ENCODE measurements at places on chromosomes 2 and 18.

- no peak for DNase-seq
Measured at GRCh38 chr2:163970058-163970813, 234.4 kb upstream of the FIGN start.

- DNase-seq: no peak
Measured at GRCh38 chr18:79644666-79645057, 34.9 kb upstream of the CTDP1 start.

DNA sequence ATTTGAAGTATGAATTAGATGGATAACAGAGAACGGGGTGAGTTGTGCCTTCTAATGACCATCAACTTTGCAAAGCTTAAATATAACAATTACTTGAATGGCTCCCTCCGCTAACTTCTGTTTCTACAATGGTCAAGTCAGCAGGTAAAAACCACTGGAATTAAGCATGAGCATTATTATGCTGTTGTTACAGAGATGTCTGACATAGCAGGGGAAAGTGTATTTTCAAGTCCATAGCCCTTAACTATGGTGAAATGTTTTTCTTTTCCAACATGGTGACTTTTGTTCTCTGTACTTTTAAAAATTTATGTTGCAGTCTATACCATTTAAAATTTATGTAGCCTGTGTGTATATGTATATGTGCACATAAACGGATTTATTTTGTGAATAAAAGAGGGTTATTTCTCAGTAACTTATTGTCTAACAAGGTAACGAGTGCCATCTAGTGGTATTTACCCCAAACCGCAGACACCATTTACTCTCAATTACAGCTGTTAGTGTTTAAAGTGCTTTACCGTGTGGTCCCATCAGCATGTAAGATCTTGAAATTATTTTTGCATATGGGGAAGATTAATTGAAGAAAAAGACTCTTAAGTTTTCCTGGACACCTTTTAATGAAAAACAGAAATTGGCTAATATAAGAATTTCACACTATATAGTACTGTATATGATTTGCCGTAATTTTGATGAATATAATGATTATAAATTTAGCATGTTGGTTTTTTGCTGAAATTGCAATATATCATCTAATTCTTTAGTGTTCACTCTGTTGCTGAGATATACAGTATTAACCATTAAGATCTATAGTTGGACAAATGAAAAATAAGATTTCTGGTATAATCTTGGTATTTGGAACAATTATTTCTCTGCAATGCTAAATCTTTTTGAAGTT is 78.2 kb downstream of the UBE2E3 start:
- no peak for DNase-seq

GRCh38 chr2:29372185-29372584 is 257.0 kb downstream of the CLIP4 start:
- no peak for DNase-seq

DNA sequence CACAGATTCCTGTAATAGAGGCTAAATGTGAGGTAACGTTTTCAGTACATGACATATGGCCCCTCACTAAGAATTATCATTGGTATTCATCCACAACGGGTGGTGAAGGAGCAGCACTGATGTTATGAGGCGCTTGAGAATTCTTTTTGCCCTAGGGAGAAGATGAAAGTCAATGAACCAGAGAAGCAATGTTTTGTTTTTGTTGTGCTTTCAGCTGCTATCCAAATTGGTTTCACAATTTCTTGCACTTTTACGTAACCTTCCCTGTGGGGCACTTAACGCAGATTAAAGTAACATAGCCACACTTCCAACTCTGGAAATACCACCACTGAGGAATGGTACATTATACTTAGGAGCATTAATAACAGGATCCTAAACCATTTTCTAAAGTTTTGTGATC is 13.3 kb upstream of the CCDC85A start:
- no peak for DNase-seq

- DNase-seq: no peak
Measured at GRCh38 chr18:25187521-25188192, 164.3 kb downstream of the ZNF521 start.

DNA sequence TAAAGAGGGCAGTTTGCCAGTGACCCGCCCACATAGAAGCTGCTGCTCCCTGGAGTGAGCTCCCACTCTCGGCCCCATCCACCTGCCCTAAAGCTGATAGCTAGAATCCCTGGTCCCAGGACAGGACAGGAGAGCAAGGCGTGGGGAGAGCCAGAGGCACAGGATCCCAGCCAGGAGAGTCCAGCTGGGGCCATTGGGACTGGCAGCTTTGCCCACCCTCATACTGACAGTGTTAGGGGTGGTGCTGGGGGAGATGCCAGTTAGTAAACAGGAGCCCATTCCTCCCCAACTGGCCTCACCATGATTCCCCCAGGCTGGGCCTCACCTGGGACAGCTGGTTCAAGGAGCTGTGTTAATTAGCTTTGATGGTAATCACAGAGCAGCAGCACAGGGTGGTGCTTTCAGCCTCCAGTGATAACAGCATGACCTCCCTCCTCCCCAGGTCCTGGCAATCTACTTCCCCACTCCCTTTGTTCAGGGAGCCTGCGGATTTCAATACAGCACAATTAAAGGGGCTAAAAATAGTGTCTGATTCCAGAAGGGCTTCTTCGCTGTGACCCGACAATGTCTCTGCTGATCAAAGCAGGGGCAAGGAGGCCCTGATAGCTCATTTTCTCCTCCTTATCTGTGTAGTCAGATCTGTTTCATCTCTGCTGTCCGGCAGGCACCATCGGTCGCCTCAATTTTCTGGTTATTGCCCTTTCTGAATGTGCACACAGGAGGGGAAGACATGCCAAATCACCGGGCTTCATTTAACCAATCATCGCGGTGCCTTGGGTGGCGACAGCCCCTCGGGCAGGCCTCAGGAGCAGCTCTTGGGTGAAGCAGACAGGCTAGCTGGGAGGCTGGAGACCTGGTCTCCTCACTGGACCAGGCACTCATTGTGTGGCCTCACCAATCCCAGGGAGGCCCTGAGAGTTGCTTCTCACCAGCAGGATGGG is 119.9 kb upstream of the TEX51 start:
- no peak for DNase-seq

GRCh38 chr2:224875841-224876240 is 159.7 kb upstream of the CCDC195 start:
- DNase-seq: no peak

DNA sequence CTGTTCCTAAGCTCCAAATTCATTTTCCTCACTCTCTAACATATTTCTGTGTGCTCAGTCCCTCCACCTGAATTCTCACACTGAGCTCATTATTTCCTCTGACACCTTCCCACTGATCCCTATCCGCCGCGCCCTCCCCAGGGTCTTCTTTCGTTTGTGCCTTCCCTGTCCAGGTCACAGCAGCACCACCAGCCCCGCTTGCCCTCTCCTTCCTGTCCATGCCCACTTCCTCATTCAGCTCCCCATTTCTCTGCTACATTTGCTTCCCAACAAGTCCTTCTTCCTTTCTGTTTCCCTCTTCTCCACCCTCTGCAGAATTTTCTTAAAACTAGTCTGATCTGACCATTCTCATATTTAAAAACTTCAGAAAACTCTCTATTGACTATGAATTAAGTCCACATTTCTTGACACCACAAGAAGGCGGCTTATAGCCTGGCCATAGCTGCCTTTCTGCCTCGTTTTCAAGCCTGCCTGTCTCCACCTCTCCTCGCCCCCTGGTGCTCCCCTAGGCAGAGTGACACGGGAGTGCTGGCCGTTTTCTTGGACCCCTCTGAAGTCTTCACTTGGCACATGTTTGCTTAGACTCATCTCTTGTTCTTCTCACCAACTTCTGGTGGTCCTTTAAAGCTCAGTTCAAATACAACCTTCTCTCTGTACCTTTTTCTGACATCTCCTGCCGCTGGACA is 138.7 kb upstream of the BOD1L2 start:
- DNase-seq: no peak

- DNase-seq: no peak
Measured at GRCh38 chr2:10764896-10765295, 43.5 kb downstream of the ATP6V1C2 start.

- DNase-seq: no peak
Measured at GRCh38 chr2:46127176-46127575, 170.0 kb upstream of the EPAS1 start.

DNA sequence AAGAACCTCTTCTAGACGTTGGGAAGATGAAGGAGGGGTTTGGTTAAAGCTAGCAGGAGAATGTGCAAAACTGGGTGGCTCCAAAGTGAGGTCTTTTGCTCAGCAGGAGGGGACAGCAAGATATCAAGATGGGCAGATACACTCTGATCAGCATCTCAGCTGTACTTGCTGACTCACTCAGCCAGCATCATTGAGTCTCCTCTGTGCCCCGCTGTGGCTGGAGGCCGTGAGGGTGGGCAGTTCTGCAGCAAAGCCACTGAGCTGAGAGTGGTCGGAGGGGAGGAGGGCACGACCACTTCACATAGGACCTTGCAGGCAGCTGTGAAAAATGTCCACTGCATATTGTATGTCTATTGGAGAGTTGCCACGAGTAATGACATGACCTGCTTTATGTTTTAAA is 152.0 kb downstream of the CAPN13 start:
- DNase-seq: no peak

DNA sequence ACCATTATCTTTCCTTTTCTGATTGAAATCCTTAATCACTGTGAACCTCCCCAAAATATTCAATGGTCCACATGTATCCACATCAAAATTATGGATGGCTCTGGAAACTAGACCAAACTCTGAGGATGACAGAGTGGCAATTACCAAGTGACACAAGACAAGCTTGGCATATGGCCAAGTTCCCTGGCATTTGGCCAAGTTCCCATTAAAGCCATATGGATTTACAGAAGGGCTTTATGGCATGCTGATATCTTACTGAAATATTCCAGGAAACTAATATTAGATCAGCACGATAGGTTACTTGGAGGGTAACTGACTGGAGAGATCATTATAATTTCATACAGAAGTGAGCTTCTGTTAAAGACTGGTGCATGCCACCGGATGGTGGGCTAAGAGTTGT is 21.9 kb upstream of the CERS6 start:
- DNase-seq: no peak

DNA sequence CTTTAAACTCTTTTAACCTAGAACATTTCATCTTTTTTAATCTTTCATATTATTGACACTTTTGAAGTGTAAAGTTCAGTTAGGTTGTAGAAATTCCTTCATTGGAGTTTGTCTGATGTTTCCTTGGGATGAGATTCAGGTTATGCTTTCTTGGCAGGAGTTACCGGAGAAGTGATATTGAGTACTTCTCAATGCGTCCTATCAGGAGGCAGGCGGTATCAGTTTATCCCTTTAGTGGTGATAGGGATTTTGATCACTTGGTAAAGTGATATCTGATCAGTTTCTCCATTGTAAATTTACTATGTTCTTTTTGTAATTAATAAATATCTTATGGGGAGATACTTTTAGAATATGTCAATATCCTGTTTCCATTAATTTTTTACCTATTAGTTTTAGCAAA is 78.4 kb downstream of the DTNB start:
- no peak for DNase-seq

- DNase-seq: no peak
Measured at GRCh38 chr2:178764097-178764496, 43.1 kb downstream of the TTN start.

GRCh38 chr2:106065983-106066820 is 127.9 kb downstream of the UXS1 start:
- no peak for DNase-seq

- DNase-seq: no peak
Measured at GRCh38 chr18:70331456-70332097, 42.7 kb downstream of the SOCS6 start.

DNA sequence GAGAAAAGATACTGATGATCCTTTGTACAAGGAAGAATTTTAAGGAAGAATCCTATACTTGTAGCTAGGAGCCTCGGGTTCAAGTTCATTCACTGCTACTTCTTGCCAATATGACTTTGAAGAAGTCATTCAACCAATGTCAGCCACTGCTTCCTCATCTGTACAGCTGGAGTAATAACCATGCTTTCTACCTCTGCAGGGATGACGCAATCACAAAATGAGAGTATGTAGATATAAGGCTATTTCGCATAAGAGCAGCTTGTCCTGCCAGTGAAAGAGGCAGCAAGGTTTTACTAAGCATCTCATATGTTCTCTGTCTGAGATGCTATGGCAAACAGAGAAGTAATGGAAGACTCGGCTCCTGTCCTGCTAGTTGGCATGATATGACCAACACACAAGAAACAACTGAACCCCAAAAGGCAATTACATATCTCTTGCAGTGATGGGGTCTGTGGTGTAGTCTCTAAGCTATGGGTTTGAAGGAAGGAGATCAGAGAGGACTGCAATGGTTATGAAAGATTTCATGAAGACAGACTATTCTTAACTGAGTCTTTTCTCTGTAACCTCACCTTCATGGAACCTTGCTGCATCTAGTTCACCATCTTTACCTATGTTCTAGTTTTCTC is 9.2 kb downstream of the AAK1 start:
- no peak for DNase-seq

DNA sequence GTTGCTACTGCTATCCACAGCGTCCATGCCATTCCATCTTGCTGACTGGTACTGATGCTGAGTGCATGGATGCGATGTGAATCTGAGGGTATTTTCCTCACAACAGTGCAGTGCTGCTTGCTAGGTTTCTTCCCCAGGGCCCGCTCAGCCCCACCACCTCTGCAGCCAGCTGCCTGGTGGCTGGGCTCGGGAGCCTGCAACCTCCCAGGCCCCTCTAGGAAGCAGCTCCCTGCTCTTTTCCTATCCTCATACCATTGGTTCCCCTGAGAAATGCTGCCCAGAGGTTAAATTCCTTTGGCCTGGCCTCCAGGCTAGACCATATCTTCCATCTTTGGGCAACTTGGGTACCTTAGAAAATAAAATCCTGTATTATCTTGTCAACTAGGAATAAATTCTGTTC is 413.6 kb downstream of the TGIF1 start:
- DNase-seq: no peak

DNA sequence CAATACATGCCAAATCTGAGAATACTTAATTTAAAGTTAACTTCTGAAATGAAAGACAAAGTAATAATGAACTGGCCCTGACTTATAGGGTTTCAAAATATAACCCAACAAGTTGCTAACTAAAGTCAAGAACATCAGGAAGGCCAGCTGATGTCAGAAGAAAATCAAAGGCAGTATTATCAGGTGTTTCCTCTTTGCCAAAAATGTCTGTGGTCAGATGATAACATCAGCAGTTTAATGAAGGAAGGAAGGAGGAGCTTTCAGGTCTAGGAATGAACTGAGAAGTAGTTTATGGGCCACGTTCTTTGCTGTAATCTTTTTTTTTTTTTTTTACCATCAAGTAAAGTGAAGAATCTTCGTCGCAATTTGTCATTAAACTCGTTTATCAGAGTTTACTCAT is 40.9 kb downstream of the CDH2 start:
- no peak for DNase-seq

GRCh38 chr2:188291142-188291616 is 495 bp upstream of the GULP1 start:
- DNase-seq: no peak

- no peak for DNase-seq
Measured at GRCh38 chr18:24860978-24861680, 400.7 kb downstream of the HRH4 start.

DNA sequence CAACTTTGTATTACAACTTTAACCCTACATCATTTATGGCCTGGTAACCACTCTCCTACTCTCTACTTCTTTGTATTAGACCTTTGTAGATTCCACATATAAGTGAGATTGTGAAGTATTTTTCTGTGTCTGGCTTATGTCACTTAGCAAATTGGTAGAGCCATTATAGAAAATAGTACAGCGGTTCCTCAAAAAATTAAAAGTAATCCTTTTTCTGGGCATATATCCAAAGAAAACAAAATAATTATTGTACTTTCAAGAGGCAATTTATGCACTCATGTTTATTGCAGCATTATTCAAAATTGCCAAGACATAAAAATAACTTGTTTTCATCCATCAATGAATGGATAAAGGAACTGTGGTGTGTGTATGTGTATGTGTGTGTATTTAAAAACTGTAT is 537.5 kb upstream of the FSIP2 start:
- no peak for DNase-seq

All from hypothalamus (tissue), 51 donors.